Common myeloid progenitor, CD34-positive (primary cell): ENCODE measurements at places on chromosomes 4 and X.
A peak's percentile ranks its signal among the peaks of the same experiment; 100 is the strongest.

GRCh38 chr4:98976716-98977115 is 18.8 kb upstream of the METAP1 start:
- DNase-seq, result no peak
- no peaks in the 10 kb centered on the region for H3K36me3 ChIP-seq
- no peaks in the 10 kb centered on the region for H3K4me1 ChIP-seq
- H3K27ac ChIP-seq, result no peak overlapping the region
- H3K4me3 ChIP-seq, result no peak overlapping the region

- no peaks in the 10 kb centered on the region for H3K36me3 ChIP-seq
- H3K4me1 ChIP-seq, result peaks cover 25% of the 10 kb centered on the region
- H3K27ac ChIP-seq, result no peak overlapping the region
- peaks cover 13% of the 10 kb centered on the region for H3K27me3 ChIP-seq
Measured at GRCh38 chr4:2394528-2394927, 23.9 kb downstream of the ZFYVE28 start.

GRCh38 chrX:49754233-49754857 is 58.6 kb upstream of the PAGE1 start:
- no peaks in the 10 kb centered on the region for H3K36me3 ChIP-seq
- H3K4me1 ChIP-seq, result no peaks in the 10 kb centered on the region
- no peaks in the 10 kb centered on the region for H3K27me3 ChIP-seq
- no peak overlapping the region for H3K27ac ChIP-seq

DNA sequence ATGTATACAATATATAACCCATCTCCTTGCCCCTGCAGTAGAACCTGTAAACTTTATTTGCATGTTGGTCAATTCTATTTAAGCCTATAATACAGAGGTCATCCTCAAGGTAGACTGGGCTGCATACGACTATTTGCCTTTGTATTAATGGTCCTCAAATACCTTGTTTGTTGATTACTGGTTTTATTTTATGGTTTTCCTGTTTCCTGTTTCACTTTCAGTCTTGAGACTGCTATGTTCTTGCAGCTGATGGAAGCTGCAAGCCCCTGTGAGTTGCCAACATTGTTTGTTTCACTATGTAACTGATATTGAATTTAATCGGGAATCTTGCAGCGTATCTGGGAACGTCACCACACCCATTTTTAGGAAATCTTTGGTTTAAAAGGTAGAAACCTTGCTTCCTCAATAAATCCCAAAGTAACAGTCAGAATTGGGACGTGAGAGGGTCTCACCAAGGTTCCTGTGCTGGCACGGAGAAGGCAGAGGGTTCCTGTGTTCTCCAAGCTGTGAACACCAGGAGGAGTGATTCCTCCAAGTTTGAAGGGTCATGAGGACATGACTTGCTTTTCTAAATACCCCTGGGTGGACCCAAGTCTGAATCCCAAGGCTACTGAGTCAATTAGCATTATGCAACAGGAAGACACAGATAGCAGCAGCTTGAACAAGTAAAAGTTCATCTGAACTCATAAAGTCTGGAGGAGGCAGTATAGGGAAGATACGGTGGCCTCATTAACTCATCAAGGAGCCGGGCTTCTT is 110.6 kb upstream of the PNPLA4 start:
- no peaks in the 10 kb centered on the region for H3K36me3 ChIP-seq
- peak; percentile 50 for DNase-seq
- peak overlapping the region; percentile 78 for H3K4me3 ChIP-seq
- no peaks in the 10 kb centered on the region for H3K27me3 ChIP-seq
- no peak overlapping the region for H3K27ac ChIP-seq
- H3K4me1 ChIP-seq, result peaks cover 6% of the 10 kb centered on the region

DNA sequence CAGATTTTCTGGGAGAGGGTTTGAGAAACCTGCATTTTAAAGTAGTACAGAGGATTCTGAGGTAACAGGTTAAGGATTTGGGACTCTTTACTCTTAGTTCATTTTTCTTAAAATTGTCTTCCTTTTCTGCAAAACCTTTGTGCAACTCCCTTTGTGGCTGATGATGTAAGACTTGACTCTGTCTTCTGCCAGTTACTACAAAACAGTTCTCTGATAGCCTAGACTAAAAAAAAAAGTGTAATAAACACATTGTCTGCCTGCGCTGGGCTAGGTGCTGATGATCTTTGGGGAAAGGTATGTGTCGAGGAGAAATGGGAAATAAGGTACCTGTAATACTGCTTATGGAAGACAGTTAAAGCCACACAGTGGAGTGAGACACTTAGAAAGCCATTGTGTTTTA is 28.7 kb downstream of the IL13RA1 start:
- H3K4me1 ChIP-seq, result no peaks in the 10 kb centered on the region
- no peak overlapping the region for H3K4me3 ChIP-seq
- no peak for DNase-seq
- H3K36me3 ChIP-seq, result no peaks in the 10 kb centered on the region
- no peak overlapping the region for H3K27ac ChIP-seq
- H3K27me3 ChIP-seq, result no peaks in the 10 kb centered on the region

GRCh38 chr4:103197765-103198110 is 405 bp downstream of the CENPE start:
- peaks cover 8% of the 10 kb centered on the region for H3K4me1 ChIP-seq
- peaks cover 4% of the 10 kb centered on the region for H3K36me3 ChIP-seq

GRCh38 chrX:129791336-129791735 is 11.6 kb downstream of the SASH3 start:
- H3K27me3 ChIP-seq, result no peaks in the 10 kb centered on the region
- no peak overlapping the region for H3K27ac ChIP-seq
- peaks cover 72% of the 10 kb centered on the region for H3K36me3 ChIP-seq
- no peak for DNase-seq

GRCh38 chr4:110483516-110483915 is 7.6 kb downstream of the ENPEP start:
- no peak for DNase-seq
- no peak overlapping the region for H3K4me3 ChIP-seq
- H3K27me3 ChIP-seq, result no peaks in the 10 kb centered on the region
- no peaks in the 10 kb centered on the region for H3K36me3 ChIP-seq
- no peak overlapping the region for H3K27ac ChIP-seq
- no peaks in the 10 kb centered on the region for H3K4me1 ChIP-seq

DNA sequence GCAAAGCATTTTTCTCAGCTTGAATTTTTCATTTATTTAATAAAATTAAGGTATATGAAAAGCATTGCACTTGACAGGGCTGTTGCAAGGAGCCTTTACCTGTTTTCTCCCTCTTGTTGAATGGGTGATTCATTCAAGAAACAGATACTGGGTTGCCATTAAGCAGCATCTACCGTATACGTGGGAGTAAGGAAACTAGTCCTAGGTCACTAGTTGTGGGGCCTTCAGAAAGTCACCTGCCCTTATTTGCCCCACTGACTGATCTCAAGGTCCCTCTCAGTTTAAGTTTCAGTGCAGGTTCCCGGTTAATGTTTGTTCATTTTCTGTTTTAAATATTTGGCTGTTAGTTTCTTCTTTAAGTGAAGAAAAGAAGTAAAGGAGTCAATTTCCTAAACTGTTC is 34.0 kb downstream of the LHFPL1 start:
- H3K36me3 ChIP-seq, result no peaks in the 10 kb centered on the region
- DNase-seq, result no peak
- peaks cover 4% of the 10 kb centered on the region for H3K27me3 ChIP-seq
- H3K4me3 ChIP-seq, result no peak overlapping the region

DNA sequence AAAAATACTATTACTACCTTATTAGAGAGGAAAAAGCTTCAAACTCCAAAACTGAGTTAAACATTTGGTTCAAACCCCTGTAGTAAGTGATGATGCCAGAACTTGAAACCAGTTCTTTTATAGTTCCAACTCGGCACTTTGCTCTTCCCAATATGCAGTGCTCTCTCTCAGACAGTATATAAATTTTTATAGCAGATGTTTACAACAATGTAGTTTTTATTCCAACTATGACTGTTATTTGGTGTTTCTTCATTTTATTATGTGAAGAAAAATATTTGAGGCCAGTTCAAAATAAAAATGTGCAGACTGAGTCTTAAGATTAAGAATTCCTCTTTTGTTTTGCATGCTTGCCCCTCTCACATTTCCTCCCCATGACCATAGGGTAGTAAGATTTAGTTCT is 2.9 kb upstream of the PPP4R3C start:
- H3K27me3 ChIP-seq, result no peaks in the 10 kb centered on the region
- H3K4me1 ChIP-seq, result no peaks in the 10 kb centered on the region
- H3K27ac ChIP-seq, result no peak overlapping the region

GRCh38 chr4:70925418-70925817 is 23.2 kb downstream of the MOB1B start:
- no peak overlapping the region for H3K27ac ChIP-seq
- peaks cover 2% of the 10 kb centered on the region for H3K36me3 ChIP-seq
- H3K4me3 ChIP-seq, result no peak overlapping the region
- no peak for DNase-seq
- no peaks in the 10 kb centered on the region for H3K27me3 ChIP-seq

- DNase-seq, result no peak
- H3K4me1 ChIP-seq, result peaks cover 5% of the 10 kb centered on the region
- no peaks in the 10 kb centered on the region for H3K27me3 ChIP-seq
- H3K4me3 ChIP-seq, result no peak overlapping the region
- H3K27ac ChIP-seq, result no peak overlapping the region
Measured at GRCh38 chr4:56698329-56698728, 17.2 kb upstream of the HOPX start.

DNA sequence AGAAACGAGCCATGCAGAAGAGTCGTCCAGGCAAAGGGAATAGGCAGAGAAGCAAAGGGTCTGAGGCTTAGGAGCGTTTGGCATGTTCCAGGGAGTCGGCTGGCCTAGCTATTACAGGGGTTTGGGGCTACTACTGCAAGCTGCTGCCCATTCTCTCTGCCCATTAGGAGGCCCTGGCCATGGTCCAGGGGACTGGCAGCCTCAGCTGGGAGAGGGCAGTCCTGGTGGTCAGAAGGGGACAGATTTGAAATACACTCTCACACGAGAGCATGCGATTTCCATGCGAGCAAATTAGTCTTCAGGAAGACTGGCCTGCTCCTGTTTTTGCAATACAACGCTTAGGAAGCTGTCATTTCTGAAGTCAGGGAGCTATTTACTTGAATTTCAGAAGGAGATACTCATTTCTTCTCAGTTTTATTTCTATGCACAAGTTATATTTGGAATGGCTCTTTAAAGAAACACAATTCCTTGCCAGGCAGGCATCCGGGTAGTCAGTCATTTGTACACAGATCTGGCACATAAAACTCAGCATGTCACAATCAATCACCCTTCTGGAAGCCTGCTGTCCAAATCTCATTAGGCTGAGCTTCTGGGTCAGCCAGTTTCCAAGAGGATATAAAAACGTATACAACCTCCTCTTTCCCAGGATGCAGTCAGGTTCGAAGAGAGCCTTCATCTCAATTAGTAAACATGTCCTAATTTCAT is 27.0 kb downstream of the PROM1 start:
- H3K4me1 ChIP-seq, result peaks cover 29% of the 10 kb centered on the region

DNA sequence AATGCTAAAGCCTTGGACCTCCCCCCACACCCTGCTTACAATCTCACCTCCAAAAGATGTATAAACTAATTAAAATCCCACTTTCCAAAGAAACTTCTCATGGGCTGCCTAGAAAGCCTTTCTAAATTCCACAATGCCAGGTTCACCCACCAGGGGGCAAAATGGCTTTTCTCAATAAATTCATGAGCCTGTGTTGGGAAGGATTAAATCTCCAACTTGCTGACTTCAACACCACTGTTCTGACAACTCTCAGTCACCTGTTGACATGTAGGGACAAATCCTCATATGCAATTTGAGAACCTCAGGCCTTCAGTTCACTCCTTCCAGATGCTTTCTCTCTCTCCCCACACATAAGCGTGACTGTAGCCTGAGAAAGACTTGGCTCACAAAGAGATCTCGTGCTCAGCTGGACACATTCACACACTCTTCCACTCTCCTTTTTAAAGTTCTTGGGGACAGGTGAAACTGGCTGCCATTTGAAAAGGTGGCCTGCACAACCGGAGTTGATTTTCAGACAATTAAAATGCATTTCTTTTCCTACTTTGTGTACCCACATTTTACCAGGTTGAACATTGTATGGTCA is 88.6 kb upstream of the PRPS2 start:
- H3K36me3 ChIP-seq, result no peaks in the 10 kb centered on the region
- no peaks in the 10 kb centered on the region for H3K27me3 ChIP-seq
- H3K4me1 ChIP-seq, result no peaks in the 10 kb centered on the region
- no peak overlapping the region for H3K27ac ChIP-seq
